ENCODE measurements at places on chromosomes 3 and 15.

- no peak for DNase-seq
Observed at GRCh38 chr3:16487511-16488175, 25.9 kb downstream of the RFTN1 start.

DNA sequence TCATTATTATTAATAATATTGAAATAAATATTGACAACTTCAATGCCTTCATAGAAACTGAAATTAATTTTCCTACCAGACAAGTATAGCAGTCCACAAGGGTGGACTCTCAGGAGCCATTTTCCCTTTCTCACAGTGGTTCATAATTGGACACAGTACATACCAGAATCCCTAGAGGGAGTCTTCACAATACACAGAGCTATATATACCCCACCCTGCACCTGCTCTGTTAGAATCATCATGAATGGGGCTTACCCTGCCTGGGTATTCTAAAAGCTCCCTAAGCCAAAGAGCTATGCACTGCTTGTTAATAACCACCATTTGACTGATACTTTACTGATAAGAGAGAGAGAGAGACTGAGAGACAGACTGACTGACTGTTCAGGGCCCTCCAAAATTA lies 134.9 kb downstream of the FEZF2 start:
- no peak for DNase-seq

DNA sequence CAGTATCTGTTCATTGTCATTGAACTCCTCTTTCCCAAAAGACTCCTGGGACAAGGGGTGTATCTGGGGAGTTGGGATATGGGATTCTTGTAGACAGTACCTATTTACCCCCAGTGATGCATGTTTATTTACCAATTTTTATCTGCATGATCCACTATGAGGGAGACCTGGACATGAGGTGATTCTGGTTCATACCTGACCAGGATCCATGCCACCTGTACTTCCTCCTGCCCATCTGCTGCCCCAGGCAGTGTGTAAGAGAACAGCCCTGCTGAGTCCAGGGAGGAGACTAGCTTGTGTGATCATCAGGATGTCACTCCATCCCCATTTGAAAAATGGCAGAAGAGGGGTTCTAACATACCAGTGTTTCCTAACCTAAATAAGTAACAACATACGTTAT lies 3.1 kb upstream of the TPRG1 start:
- no peak for DNase-seq

DNA sequence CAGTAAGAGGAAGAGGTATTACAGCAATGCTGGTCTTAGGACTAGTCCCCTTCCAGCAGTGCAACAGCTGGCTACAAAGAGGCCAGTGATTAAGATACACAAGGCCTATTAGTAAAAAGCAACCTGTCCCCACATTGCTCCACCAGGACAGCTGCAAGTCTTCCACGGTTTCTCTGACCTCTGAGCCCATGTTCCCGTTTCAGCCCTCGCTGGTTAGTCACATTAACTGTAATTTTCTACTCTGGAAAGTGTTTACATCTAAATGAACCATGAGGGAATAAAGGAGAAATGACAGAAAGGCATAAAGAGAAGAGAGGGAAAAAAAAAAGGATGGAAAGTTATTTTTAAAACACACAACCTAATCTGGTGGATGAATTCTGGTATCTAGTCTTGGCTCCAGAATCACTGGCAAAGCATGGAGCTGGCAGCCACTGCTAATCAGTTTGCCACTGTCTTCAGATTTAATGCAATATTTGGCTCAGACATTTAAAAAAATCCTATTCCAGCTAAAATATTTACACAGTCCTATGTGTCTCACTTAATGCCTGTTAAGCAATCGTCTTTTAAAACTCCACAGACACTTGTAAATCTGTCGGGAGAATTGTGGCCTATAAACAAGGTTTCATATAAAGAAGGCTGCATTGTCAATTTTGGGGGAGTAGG lies 154.9 kb downstream of the GREM1 start:
- DNase-seq = no peak

- DNase-seq = no peak
Observed at GRCh38 chr3:108437439-108437838, 73.0 kb downstream of the MYH15 start.

All from stimulated activated CD8-positive, alpha-beta memory T cell treated with anti-CD3 and anti-CD28 coated beads, Interleukin-2, amount 100 ng/mL, for 1 hour (primary cell).